ENCODE measurements at places on chromosomes 12 and 14.

DNA sequence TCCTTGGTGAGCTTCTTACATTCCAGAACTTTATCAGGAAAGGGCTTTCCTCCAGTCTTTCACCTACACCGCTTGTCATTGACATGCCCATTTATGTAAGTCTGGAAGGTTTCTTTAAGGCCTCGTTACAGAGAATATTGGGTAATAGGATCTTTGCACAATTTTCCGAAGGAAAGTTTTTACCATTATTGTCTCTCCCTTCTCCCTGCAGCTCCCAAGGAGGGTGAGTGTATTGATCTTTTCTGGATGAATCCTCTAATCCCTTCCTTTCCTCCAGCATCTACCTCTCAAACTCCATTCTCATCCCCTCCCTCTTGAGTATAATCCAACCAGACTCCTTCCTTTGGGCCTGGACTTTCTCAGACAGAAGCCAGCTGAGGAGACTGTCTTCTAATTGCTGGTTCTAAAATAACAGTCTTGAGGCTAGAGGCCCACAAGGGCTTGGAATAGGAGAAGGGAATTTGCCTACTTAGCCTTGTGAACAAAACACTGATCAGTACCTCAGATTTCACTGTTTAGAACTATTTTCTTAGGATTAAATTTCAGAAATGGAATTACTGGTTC, 21.8 kb downstream of the WNK1 start:
- DNase-seq, result no peak

DNA sequence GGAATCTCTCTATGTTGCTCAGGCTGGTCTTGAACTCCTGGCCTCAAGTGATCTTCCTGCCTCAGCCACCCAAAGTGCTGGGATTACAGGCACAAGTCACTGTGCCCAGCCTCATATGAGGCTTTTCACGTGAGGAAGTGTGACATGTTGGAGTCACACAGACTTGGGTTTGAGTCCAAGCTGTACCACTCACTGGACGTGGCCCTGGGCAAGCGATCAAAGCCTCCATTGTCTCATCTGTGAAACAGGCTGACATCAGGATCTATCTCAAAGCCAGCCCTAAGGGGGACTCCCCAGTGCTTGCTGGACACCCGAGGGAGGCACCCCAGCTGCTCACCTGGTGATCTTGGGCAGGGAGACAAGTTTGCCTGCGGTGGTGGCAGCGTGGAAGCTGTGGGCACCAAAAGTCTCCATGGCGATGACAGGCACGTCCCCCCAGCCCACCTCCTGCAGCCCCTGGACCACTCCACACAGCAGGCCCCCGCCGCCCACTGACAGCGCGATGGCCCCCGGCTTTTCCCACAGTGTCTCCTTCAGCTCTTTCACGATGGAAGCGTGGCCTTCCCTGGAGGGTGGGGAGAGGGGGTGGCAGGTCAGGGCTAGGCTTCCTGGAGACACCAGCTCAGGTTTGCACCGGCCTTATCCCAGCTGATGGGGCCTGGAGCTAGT, 6.7 kb downstream of the SDS start:
- DNase-seq, result no peak

GRCh38 chr14:21505012-21505553, 6.1 kb downstream of the METTL3 start:
- DNase-seq, result no peak

- peak; percentile 70 for DNase-seq
These were observed 76.1 kb upstream of the HECTD1 start for GRCh38 chr14:31283578-31284252.

- DNase-seq, result no peak
These were observed 7.7 kb downstream of the WSB2 start for GRCh38 chr12:118053071-118053985.
